ENCODE measurements at places on chromosomes 4 and X.

DNA sequence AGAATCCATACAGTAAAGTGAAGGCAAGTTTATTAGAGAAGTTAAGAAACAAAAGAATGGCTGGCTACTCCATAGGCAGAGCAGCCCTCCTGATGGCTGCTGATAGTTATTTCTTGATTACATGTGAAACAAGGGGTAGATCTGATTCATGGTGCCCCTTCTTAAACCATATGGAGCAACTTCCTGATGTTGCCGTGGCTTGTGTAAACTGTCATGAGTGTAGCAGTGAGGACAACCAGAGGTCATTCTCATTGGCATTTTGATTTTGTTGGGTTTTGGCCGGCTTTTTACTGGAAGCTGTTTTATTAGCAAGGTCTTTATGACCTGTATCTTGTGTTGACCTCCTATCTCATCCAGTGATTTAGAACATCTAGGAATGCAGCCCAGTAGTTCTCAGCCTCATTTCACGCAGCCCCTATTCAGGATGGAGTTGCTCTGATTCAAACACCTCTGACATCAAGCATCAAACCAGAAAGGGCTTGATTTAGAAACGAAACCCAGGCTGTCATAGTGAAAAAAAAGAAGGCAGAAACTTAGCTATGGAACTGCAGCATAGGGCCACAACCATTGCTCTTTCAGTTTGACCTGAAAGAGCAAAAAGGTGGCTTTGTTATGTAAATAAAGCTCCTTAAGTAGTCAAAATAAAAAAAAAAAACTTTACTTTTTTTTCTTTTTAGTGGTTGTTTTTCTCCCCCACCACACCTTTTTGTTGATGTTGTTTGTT lies 37.8 kb downstream of the SPCS3 start:
- no peak for DNase-seq

GRCh38 chrX:68451720-68452119 lies 18.4 kb upstream of the OPHN1 start:
- DNase-seq, result no peak

DNA sequence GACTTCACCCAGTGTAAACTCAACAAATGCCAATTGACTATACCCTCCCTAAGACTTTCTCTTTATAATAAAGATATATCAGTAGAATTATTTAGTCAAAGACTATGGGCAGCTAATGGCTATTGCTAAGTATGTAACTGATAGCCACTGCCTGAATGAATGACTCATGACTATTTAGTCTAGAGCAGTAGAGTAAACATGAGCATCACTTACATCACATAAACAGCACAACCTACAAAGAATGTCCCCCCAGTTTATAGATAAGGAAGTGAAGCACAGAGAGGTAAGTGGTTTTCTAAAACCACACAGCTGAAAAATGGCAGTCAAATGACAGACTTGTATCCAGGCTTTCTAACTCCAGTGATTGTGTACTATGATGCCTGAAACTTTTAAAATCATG lies 507.0 kb downstream of the PPARGC1A start:
- no peak for DNase-seq

DNA sequence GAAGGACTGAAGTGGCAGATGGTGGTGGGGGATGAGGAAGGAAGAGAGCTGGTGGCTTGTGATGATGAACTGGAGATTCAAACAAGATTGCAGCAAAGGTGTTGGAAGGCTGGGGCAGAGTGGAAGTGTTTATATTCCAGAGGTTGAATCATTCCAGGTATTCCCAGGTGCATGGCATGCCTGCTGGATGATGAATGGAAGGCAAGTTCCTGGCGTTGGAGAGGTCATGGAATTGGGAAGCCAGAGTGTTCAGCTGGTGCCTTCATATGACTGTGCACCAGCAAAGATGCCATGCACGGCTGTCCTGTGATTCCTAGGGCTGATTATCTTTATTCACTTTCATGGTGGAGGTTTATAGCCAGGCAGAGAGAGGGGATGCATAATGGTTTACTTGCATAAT lies 135.8 kb upstream of the PUDP start:
- DNase-seq, result no peak

DNA sequence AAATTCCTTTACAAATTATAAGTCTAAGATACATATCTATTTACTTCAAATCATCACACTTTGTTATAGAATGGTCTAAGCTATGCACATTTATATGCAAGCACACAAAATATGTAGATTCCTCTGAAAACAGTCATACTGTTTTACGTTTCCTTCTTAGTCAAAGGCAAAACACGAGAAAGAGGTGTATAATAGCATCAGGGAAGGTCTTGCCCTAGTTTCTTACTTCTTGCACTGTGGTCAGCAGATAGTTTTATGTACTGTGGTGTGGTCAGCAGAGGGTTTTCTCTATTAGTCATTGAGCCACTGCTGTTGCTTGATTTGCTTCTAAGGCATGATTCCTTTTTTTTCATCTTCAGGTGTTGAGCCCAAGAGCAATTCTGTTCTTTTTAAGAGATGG lies 117.7 kb downstream of the ADAM29 start:
- no peak for DNase-seq

DNA sequence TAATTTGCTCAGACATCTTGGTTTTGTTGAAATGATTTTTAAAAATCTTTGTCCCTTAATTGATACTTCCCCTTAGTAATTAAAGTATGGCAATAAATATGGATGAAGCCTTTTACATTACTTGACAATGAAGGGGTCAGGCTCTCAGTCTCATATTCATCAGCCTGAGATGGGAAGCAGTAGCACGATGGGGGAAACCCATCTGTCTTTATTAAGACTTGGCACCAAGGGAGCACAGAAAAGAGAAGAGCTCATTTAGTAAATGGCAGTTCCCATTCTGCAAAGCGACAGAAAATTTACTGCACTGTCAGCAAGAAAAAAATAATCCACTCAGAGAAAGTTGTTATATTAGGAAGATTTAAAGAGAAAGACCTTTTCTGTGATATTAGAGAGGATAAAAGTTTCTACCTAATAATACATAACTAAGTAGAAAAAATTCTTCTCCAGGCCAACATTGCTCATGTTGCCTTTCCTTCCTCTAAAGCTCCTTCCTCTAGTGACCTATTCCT lies 7.9 kb upstream of the SERTM2 start:
- DNase-seq, result no peak

DNA sequence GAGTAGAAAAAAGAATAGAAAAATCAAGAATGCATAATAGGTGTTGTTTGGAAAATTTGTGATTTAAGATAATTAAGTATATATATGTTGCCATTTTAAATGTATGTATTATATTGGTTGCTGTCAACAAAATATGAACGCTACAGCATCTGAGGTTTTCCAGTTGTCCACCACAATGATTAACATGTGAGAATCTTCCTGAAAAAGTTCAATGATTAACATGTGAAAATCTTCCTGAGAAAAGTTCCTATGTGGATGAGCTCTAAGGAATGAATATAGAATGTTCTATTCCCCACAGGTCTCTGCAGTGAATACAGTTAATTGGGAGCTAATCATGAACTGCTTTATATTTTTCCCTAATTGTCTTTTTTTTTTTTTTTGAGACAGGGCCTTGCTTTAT lies 214.7 kb downstream of the CBR4 start:
- DNase-seq, result no peak

DNA sequence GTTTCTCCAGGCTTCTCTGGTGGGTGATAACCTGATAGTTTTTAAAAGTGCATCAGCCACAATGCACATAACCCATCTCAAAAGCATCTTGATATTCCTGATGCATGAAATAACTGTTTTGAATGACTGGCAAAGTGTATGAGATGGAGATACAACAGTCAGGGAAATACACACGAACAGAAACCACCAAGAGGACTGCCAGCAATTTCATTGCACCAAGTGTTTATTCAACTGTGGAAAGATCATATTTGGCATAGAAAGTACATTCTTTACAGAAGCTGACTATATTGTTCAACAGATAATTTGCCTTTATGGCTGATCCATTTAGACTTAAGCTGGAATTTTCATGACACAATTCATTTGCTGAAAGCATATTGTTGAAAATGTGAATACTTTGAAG lies 139.5 kb downstream of the SLIT2 start:
- no peak for DNase-seq

DNA sequence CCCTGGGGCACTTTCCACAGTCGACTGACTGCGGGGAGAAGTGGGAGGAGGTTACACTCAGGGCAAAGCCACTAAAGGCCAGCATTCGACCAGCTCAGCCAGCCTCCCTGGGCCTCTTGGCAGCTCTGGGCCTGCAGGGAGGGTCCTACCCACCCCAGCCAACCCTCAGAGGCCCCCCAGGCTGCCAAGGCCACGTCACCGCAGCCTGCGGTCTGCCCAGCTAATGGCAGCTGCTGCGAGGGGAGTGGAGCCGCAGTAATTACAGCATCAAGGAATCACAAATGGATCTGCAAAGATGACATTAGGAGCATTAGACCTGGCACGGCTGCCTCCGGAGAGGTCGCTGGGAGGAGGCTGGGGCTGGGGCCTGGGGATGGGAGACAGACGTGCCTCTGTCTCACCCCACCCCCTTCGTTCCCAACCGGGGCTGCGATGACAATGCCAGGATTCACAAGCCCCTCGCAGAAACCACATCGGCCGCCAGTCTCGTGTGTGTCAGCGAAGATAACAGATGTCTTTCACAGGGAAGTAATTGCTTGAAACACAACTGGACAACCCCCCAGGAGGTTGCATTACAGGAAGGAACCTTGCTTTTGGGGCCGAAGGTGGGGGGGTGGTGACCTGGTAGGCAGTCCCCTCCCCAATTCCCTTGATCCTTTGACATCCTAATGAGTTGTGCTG lies 367.6 kb downstream of the BCOR start:
- DNase-seq, result no peak

DNA sequence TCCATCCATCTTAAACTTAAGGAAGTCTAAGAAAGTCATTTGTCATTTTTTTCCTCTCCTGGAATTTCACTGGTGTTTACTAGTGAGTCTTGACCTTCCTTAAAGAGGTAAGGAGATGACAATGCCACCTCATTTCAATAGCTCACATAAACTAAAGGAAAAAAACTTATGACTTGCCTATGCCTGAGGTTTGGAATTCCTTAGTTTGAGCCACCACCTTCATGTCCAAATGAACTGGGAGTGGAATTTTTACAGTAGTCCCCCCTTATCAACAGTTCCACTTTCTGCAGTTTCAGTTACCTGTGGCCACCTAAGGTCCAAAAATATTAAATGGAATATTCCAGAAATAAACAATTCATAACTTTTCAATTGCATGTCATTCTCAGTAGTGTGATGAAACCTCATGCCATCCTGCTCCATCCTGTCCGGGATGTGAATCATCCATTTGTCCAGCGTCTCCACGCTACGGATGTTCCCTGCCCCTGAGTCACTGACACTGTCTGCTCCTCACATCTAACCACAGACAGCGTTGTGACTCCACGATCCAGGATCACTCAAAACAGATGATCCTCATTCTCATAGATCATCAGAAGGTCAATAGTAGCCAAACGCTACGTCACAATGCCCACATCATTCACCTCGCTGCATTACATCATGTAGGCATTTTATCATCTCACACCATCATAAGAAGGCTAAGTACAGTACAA lies 177.4 kb downstream of the SH3KBP1 start:
- no peak for DNase-seq

DNA sequence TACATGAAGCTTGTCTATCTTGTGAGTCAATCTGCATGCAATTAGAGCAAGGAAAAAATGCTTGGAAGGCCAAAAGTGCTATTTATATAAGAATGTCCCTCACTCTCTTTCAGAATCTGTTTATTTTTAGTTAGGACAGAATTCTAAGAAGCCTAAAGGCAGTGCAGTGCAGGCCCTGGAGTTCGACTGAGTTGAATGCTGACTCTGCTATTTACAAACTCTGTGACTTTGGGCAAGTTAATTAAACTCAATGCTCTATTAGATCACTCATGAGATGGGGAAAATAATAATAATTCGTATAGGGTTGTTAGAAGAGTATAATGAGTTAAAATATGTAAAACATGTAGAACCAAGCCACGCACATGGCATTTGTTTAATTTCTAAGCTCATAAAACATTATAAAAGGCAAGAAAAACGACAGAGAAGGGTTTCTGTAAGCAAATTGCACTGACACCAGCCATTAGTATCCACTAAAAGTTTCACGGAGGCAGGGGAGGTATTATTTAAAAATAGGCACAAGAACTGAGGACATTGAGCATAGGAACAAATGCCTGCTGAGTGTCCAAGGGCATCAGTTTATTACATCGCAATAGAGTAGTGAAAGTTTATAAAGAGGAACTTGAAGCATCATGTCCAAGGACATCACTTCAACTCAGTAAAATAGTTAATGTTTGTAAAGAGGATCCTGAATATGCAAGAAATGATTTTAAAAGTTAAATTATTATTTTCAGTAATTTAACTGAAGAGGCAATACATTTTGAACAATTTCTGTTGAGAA lies 115.0 kb upstream of the INPP4B start:
- no peak for DNase-seq

DNA sequence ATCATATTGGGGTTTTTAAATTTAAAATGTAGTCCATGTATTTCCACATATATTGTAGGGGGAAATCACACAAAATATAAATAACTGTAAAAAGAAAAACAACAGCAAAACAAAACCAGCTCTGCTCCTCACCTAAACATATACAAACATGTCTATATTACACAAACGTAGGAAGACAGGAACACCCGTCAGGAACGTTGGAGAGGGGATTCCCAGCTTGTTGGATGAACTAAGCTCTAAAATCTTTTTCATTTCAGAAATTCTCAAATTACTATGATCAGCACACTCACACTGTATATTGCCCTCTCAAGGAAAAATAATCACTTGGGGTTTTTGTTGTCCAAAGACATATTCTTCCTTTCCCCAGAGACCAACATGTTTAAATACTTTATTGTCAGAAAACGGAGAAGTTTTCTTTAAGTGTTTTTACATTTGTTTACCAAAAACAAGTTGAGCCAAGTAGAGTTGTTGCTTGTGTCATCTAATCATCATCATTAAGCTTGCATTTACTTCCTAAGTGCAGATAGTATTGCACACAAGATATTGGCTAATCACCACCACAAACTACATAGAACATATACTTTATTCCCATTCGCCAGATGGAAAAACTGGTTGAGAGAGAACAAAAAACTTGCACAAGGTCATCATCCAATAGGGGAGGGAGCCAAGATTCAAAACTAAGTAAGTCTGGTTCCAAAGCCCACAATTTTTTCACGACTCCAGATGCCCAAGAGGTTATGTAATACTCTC lies 2.4 kb upstream of the TLR10 start:
- DNase-seq, result no peak

DNA sequence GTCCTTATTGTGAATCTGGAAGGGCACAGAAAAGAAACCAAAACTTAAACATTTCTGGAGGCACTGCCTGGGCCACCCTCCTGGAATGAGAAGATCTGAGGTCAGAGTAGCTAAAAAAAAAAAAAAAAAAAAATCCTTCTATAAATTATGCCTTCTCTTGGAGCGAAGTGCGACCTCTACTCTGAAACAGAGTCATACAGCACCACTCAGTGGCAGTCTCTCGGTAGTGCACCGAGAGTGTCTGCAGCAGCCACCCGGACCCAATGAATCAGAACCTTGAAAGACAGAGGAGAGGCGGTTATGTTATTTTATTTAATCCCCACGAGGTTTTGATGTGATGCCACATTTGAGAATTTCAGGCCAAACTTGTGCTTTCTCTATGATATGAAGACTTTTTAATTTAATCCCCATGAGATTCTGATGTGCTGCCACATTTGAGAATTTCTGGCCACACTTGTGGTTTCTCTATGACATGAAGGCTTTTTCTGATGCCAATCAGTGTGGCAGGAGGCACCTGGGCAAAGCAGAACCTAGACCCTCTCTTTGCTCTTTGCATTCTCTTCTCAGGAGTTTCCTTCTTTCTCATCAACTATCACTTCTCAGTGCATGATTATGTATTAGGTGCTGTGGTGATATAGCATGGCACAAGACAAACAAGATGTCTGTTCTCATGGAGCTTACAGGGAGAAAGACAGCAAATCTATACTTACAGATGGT lies 5.6 kb upstream of the CT47C1 start:
- DNase-seq, result no peak
